Urinary bladder (tissue), 4 donors: ENCODE measurements at places on chromosomes 2 and 18. TPM values are rescaled to one million over a fixed set of nuclear protein-coding genes. Genes with fewer than 3 reads are reported as not detected.
A peak's percentile ranks its signal among the peaks of the same experiment; 100 is the strongest.

DNA sequence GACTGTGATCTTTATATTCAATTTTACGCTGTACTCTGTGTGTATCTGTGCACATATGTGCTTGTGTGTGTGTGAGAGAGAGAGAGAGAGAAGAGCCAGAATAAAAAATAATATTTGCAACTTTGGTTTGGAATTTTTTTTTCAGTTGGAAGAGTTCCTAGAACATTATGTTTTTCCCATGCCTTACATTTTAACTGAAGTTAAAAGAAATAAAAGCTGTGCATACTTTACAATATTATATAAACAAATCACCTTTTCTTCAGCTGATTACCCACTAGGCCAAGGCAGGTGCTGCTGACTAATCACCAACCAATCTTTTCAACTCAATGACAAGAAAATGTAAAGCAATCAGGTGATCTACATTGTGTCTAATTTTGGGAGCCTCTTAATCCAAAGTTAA, 366.3 kb downstream of the NYAP2 start:
- DNase-seq, result no peak

Gene IGFBP5
- 159 TPM for total RNA-seq

Gene EMILIN1
- total RNA-seq, result 122 TPM

- peak; percentile 59 for DNase-seq
Measured at GRCh38 chr18:74551936-74552555, 17.7 kb downstream of the CNDP1 start.

Gene IL1RN
- total RNA-seq, result 6.7 TPM

Gene SIX3
- not detected for total RNA-seq

DNA sequence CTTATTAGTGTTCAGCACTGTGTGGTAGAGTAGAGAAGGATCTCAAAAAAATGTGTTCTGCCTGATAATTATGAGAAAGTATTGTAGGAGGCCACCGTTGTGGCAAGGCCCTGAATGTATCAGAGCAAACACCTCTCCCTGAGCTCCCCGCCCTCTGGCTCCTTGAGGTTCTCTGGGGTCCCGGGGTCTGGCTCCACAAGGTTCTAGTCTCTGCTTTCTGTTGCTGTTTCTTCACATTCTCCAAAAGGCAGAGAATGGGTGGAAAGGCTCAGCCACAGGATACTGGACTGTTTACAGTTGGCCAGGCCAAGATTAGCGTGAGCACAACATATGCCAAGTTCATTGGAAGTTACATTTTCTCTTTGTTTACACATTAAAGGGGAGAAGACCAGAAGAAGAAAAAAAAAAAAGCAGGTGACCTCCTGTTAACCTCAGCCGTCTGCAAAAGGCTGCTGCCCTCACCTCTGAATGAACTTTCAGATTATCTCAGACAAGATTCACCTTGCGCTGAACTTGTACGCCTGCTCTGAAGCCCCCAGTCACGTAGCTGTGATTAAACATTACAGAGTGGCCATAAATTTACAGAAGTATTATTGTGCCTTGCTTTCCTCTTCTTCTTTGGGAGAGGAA, 56.6 kb upstream of the CYP26B1 start:
- DNase-seq, result peak; percentile 73

DNA sequence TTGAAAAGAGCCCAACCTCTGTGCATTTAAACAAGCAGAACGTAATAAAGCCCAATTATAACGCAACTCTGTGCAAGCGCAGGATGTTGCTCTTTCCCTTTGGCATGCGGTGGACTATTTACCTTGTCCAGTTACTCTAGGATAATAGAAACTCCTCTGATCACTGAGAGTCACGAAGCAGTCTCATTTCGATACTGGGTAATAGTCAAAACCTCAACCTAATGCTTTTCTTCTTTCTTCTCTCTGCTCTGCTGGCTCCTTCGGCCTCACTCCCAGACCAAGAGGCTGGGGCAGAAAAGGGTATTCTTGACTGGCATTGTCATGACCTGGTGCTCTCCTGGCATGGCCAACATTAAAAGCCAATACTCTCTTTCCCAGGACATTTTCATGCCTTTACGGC, 89.7 kb upstream of the GCFC2 start:
- DNase-seq, result no peak

DNA sequence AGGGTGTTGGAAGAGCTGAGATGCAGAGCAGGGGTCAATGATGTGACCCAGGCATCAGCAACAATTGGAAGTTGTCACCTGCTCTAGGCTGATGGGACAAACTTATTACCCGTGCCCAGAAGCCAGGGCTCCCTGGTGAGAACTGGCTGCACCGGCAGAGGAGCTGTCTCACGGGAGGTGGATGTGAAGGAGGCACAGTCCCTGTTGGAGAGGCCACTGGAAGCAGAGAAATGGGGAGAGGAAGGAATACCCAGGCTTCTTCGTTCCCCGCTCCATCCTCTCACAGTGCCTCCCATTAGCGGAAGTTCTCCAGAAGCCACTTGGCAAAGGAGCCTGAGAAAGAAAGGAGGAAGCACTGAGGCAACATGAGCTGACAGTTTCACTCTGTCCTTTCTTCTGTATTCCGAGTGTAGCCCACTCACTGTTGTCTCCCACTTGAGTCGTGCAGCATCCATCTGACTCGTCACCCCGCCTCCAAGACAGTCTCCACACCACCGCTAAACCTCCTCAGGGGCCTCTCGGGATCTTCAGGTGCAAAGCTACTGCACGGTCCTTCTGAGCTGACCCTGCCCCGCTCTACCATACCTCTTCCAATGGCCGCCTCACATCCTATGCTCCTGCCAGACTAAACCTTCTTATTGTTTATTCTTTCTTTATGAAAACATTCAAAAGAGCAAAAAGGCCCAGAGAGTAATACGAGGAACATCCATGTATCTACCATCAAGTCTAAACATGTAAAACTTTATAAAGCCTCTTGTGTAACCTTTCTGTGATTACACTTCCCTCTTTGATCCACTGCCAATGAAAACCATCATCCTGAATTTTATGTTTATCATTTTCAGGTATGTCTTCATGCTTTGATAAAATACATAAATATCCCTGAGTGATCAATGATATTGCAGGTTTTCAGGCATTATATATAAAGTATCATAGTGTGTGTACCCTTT, 19.1 kb upstream of the AFTPH start:
- DNase-seq, result no peak

Gene TMEM37
- 1.1 TPM for total RNA-seq

DNA sequence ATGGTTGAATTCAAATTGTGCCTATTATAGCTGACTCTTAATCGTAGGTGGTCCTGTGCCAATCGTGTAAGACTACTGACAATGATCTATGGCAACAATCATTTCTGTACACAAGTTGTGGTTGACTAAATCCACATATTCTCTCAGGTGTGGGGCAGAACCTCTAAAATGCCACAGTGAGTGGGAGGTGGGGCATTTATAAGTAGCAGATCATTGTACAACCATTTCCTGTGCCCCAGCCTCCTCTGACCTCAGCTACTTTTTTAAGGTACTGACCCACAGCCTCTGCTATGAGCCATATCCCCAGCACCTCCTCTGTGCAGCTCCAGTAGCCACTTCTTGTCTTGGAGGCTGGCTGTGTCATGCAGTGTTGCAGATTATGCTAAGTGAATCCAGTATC, 48.6 kb upstream of the RAPH1 start:
- DNase-seq, result no peak

DNA sequence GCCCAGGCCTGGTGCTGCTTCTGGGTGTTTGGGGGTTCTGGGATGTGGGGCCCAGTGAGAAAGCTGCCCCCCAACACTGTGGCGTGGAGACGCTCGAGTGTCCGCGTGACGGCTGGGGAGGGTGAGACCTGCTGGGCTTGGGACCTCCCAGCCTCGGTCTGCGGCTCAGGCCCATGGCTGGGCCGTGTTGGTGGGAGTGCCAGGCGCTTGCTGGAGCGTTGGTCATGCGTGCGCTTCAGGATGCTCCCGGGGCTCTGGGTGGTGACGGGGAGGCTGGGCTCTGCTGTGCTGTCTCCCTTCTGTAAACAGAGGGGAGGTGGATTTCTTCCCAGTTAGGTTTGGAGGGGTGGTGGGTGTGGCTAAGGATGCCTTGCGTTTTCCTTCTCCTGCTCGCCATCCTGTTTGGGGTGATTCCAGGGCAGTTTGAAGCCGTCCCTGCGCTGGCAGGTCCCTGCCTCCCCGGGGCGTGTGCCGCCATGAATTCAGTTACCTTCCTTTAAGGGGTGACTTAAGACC, 606 bp downstream of the GAL3ST2 start:
- no peak for DNase-seq

DNA sequence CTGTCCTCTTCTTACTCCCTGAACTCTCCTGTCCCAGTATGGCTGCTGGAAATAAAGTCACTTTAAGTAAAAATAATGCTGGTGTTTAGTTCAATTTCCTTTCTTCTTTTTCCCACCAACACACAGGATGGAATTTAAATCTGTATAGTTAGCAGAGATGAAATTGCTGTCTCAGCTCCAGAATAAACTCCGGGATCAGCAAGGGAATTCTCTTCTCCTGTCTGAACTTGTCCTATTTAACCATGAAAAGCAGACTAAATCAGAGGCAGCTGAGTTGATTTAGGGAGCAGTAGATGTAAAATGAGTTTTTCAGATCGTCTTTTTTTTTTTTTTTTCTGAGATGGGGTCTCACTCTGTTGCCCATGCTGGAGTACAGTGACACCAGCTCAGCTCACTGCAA, 25.9 kb downstream of the TTLL4 start:
- DNase-seq, result no peak

DNA sequence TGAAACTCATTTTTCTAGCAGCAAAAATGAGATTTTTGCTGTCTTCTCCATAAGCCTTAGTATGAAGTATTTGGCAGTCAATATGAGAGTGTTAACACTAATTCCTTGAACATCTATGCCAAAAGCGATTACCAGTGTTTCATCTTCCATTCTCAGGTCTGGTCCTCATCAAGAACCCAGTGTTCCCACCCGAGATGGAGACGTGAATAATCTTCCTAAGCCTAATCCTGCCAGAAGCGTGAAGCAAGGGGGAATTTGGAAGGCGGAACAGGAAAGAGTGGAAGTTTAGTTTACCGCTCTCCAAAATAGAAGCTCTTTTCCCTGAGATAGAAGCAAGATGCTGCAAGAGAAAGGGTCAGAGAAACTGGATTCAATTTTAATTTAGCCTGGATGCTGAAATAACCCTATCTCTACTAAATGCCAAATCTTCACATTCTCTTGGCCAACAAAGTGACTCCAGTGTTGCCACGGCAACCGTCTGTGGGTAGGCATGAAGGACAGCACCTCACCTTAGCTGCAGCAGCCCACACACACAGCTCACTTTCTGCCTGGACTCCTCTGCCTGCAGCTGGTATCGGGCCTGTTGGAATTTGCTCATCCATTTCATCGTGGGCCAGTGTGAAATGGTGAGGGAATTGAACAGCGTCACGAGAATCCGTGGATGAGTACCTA, 711.1 kb downstream of the CBLN2 start:
- DNase-seq, result no peak

DNA sequence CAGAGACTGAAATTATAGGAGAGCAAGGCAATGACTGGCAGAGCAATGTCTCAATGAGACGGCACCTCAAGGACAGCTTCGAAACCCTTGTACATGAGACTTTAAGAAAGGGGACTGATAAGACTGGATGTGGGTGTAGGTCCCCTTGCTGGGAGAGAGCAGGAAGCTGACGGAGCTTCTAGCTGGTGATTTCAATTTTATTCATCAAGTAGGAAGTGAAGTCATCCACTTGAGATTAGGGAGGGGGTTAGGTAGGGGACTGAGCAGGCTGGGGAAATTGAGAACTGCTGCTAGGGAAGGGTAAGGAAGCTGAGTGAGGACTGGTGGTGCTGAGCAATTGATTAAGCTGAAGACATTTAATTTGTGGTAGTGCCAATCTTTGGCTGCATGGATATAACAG, 99.5 kb upstream of the ITGB6 start:
- no peak for DNase-seq

GRCh38 chr2:233163486-233164103, 87.9 kb upstream of the ATG16L1 start:
- no peak for DNase-seq

GRCh38 chr2:120852200-120852815, 116.6 kb downstream of the GLI2 start:
- DNase-seq, result no peak

DNA sequence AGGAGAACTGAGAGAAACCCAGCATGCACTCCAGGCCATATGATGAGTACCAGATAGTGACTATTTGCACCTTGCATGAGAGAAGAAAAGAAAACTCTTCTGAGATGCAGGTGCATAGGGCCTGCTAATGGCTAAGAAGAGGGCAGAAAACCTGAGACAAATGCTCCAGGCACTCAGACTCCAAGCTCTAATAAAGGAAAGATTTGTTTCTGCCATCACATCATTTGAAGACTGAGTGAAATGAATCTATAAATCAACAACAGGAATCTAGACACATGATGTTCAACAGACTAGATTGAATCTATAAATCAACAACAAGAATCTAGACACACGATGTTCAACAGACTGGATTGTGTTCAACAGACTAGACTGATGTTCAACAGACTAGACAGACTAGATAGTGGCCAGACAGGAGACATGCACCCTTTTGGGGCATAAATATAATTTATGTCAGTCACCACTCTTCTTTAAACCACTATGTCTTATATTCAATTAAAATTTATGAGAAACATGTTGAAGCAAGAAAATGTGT, 482.7 kb upstream of the UBE2E3 start:
- no peak for DNase-seq

Gene ABCB11
- total RNA-seq, result 0.11 TPM

Gene SGPP2
- total RNA-seq, result 3.5 TPM
